ENCODE measurements at places on chromosomes 7 and 10. TPM values are rescaled to one million over a fixed set of nuclear protein-coding genes. Genes with fewer than 3 reads are reported as not detected.
A peak's percentile ranks its signal among the peaks of the same experiment; 100 is the strongest.

DNA sequence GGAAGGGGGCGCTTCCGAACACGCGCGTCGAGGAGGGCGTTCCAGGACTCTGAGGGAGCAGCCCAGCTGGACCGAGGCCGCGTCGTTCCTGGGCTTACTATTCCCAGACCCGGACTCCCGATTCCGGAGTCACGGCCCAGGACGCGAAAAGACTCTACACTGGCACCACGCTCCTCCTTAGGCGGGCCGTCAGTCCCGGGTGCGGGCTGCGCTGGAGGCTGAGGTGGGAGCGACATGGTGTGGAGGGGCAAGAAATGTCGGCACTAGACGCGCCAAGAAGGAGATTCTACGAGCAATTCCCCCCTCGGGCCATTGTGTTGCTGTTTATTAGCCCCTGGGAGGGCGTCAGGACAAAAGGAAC, 584 bp upstream of the RUNDC3B start:
- DNase-seq, result peak; percentile 38

GRCh38 chr7:113122744-113123143, 4.4 kb upstream of the SMIM30 start:
- DNase-seq, result no peak

GRCh38 chr7:69781412-69781846, 183.2 kb downstream of the AUTS2 start:
- DNase-seq, result no peak

GRCh38 chr10:76433161-76434005, 1002.0 kb downstream of the LRMDA start:
- no peak for DNase-seq

DNA sequence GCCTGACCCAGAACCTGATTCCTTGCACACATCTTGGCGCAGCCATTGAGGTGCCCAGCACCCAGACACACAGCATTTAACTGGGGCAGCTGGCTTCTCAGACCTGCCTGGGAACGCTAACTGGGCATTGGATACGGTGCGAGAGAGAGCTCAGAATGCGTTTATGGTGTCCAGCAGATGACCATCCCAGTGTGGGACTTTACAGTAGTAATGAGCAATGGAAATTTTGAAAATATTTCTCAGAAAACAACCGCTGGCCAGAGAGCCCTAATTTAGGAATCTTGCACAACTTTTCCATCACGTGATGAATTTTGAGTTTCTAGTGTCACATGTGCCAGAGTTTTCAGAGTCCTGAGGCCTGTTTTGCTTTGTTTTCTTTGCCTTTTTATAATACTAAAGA, 78.2 kb upstream of the SEC61G start:
- DNase-seq, result no peak

DNA sequence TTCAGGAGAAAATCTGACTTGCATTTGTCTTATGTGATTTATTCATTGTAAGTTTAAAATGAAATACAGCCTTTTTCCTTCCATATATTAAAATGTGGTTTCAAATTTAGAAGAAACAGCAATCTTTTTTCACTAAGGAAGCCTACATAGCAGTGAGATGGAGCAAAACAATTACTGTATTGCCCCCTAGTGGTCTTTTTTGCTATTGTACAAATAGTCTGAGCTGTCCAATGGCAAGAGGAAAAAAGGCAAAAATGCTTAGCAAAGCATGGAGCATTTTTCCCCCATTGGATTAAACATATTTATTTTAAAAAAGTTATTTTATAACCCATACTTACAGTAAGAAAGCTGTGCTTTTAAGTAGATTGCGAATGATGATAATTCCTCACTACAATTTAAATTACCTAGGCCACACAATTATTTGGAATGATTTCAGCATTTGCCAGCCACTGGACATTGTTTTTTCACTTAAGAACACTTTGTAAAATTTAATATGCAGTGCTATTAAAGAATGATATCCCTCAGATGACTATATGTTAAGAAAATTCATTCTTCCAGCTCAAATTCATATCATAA, 119.5 kb downstream of the CPED1 start:
- peak; percentile 82 for DNase-seq

- DNase-seq, result no peak
These were observed 215.8 kb downstream of the JAZF1 start for GRCh38 chr7:27964820-27965219.

DNA sequence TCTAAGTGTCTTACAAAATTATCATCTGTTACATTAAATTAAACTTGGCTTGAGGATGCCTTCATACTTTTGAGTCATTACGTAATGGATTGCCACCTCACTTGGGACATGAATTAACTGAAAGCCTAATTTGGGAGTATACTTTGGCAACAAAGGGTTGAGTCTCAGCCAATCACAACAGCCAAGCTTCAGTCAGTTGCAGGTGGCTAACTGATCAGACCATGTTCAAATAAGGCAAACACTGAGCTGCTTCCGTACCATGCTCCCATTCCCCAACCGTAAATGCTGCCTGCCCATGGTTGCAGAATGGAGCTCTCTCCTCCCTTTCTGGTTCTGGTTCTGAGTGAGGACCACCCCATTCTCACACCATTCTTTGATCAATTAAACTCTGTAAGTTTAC, 92.9 kb upstream of the STK17A start:
- no peak for DNase-seq

GRCh38 chr10:21530641-21531040, 3.4 kb upstream of the MLLT10 start:
- DNase-seq, result no peak

The UNCX gene
- not detected for total RNA-seq

DNA sequence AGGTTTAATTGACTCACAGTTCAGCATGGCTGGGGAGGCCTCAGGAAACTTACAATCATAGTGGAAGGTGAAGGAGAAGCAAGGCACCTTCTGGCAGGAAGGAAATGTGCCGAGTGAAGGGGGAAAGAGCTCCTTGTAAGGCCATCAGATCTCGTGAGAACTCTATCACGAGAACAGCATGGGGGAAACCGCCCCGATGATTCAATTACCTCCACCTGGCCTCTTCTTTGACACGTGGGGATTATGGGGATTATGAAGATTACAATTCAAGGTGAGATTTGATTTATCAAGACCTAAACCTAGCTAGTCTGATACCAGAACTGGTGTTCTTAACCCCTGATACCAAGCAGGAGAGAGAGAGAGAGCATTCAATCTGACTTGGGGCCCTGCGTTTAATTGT, 258.7 kb downstream of the PTEN start:
- DNase-seq, result no peak

DNA sequence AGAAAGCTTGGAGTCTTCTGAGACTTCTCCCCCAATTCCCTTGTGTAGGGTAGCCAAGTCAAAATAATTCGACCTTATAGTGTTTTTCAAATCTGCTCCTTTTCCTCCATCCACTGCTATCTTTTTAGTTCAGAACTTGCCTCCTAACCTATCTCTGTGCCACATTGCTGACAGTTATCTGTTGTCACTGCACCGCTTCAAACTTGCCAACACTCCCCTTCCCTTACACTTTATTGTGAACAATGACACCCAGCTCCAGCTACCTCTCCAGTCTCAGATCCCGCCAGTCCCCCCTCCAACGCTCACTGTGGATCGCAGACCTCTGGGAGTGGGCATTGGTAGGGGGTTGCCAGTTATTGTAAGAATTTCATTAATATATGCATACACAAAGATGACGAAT, 16.3 kb upstream of the HPS1 start:
- DNase-seq, result no peak
